Peyer's patch (tissue), 4 donors: ENCODE measurements at places on chromosomes 5 and 9. TPM values are rescaled to one million over a fixed set of nuclear protein-coding genes. Genes with fewer than 3 reads are reported as not detected.

Gene OR1Q1
- not detected for total RNA-seq

Gene PSIP1
- 71.0 TPM for total RNA-seq

Gene B4GALT1
- 58.8 TPM for total RNA-seq

Gene ADGRD2
- not detected for total RNA-seq

Gene SCGB3A2
- total RNA-seq, result not detected

Gene UBAP2
- 41.3 TPM for total RNA-seq

Gene STKLD1
- 0.94 TPM for total RNA-seq

Gene BTNL3
- total RNA-seq, result 122 TPM

GRCh38 chr9:135009794-135010585 is 77.5 kb upstream of the OLFM1 start:
- H3K27ac ChIP-seq, result no peak overlapping the region
- H3K4me3 ChIP-seq, result no peak overlapping the region
- no peaks in the 10 kb centered on the region for H3K36me3 ChIP-seq
- no peak for DNase-seq
- H3K4me1 ChIP-seq, result no peaks in the 10 kb centered on the region

DNA sequence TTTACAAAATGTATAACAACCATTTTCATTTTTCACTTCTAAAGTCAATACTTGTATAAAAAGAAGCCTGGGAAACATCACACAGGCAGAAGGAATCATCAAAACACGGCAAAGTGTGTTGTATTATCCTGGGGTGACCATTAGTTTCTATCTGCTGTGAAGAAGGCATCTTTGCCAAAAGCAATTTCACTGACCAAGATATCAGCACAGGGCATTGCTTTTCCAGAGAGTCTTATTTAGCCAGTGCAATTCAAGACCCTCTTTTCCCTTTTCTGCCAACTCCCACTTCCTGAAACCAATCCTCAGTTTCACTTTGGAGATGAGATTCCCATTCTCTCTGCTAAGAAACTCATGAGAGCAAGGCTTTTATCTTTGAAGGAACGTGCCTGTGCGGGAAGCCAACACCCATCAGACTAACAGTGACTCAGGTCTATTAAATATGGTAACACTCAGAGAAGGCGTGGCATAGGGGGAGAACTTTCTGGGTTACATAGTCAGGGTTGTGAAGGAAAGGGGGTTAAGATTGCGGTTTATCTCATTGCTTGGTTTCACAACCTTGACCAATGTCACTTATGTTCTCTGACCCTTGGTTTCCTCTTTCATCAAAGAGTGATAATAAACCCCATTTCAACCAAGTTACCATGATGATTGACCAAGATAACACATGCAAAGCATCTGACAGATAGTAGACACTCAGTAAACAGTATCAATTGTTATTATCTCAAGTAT is 666.9 kb upstream of the KLF4 start:
- H3K4me3 ChIP-seq, result no peak overlapping the region
- H3K36me3 ChIP-seq, result no peaks in the 10 kb centered on the region
- H3K27me3 ChIP-seq, result no peaks in the 10 kb centered on the region

DNA sequence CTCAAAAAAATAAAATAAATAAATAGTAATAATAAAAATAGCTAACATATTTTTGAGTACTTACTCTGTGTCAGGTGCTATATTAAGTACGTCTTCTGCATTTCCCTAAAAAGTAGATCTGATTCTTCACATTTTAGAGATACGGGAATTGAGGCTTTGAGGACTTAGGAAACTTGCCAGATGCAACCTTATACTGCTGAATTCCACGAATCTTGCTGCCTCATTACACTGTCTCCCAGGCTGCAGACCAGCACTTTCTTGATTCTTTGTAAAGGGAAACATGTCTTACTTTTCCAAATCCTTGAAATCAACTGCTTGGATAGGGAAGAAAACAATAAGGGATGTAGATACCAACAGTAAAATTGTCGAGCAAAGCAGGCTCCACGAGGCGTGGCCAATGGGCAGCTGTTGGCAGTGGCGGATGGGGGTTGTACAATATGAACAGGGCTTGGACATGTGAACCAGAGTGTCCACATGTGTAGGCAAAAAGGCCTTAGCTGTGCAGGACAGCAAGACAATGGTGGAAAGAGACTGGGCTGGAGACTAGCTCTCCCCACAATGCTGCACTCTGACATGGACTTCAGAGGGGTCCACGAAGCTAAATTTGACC is 124.3 kb upstream of the RAI14 start:
- no peak overlapping the region for H3K4me3 ChIP-seq
- DNase-seq, result no peak
- no peaks in the 10 kb centered on the region for H3K36me3 ChIP-seq
- H3K27me3 ChIP-seq, result no peaks in the 10 kb centered on the region
- no peak overlapping the region for H3K27ac ChIP-seq

GRCh38 chr9:115291841-115292240 is 173.9 kb upstream of the TNC start:
- no peaks in the 10 kb centered on the region for H3K27me3 ChIP-seq
- DNase-seq, result peak; percentile 73
- no peak overlapping the region for H3K27ac ChIP-seq

GRCh38 chr9:89804766-89805531 is 200.1 kb downstream of the GADD45G start:
- no peak for DNase-seq
- no peaks in the 10 kb centered on the region for H3K36me3 ChIP-seq
- no peaks in the 10 kb centered on the region for H3K27me3 ChIP-seq
- H3K4me3 ChIP-seq, result no peak overlapping the region
- no peaks in the 10 kb centered on the region for H3K4me1 ChIP-seq

GRCh38 chr9:72129271-72130156 is 19.7 kb upstream of the GDA start:
- peak overlapping the region; percentile 91 for H3K27ac ChIP-seq
- H3K27me3 ChIP-seq, result no peaks in the 10 kb centered on the region
- DNase-seq, result peak; percentile 70

GRCh38 chr5:34012791-34013190 is 4.9 kb upstream of the AMACR start:
- no peak for DNase-seq
- no peak overlapping the region for H3K4me3 ChIP-seq
- H3K27ac ChIP-seq, result no peak overlapping the region
- H3K4me1 ChIP-seq, result no peaks in the 10 kb centered on the region

- no peak overlapping the region for H3K27ac ChIP-seq
- H3K4me3 ChIP-seq, result no peak overlapping the region
- no peaks in the 10 kb centered on the region for H3K36me3 ChIP-seq
- H3K4me1 ChIP-seq, result no peaks in the 10 kb centered on the region
Observed at GRCh38 chr5:91541696-91542095, 158.6 kb upstream of the ARRDC3 start.

DNA sequence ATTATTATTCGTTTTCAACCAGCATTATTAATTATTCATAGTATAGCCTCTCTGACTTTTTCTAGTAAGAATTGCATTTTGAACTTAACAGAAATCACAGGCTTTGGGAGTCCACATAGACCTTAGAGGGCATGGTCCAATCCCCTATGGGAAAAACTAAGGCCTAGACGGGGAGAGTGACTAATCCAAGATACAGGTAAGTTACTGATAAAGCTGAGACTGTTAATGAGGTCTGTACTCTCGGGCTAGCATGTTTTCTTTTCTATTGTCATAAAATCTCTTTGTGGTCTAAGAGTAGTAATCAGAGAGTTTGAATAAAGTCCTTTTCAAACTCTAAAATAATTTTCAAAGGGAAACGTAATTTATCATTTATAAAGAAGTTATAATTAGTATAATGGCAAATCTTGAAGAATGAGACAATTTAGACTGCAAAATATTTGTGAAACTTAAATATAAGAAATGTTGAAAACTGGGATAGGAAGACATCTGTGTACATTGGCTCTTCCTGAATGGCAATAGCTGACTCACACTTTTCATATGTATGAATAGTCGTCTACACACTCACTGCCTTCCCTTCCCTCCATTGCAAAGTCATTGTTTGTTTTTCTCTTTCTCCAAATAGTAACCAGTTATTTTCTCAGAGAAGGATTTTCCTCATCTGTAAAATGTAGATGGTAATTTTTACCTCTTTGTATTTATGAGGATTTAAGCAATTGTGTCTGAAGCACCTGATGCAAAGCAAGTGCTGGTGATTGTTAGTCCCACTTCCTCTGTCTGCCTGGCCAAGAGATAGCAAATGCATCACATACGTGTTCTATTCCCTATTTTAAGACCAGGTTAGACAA is 207.9 kb upstream of the CD180 start:
- H3K27me3 ChIP-seq, result no peaks in the 10 kb centered on the region
- H3K4me1 ChIP-seq, result no peaks in the 10 kb centered on the region
- no peak overlapping the region for H3K27ac ChIP-seq
- no peak overlapping the region for H3K4me3 ChIP-seq
- DNase-seq, result no peak

DNA sequence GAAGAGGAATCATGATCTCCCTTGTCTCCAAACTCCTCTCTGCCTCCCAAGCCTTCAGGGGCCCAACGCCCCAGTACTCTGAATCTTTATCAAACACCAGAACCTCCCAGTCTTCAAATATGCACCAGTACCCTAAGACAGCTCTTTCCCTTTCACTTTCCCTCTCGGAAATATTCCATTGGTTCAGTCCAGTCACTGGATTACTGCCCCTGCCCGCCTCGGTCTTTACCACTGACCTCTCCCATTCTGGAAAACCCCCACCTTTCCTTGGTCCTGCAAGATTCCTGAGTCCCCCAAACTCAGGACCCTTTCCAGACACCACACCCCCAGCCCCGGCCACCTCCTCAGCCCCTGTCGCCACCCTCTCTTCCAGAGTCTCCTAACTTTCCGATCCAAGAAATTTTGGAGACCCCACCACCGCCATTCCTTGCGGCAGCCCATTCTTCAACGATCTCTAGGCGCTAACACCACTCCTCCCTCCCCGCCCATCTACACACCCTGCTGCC is 674 bp downstream of the C5orf15 start:
- DNase-seq, result no peak
- H3K27me3 ChIP-seq, result no peaks in the 10 kb centered on the region
- H3K27ac ChIP-seq, result peak overlapping the region; percentile 88
- H3K4me3 ChIP-seq, result peak overlapping the region; percentile 65
- H3K36me3 ChIP-seq, result no peaks in the 10 kb centered on the region

DNA sequence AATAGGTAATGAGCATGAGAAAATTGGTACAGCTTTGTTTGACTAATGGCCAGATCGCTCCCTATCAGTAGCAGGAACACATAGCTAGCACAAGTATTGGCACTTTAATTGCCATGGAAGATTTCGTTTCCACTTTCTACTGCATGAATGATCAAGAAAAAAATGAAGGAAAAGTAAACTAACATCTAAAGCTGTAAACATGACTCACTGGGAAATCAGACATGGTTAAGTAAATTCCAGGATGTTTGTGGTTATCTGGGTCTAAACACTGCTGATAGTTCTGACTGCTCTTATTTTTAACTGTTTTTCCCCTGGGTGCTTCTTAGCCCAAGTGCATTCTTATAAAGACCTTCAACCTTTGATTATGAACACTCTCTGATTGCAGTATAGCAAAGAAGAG is 388.9 kb downstream of the NR2F1-AS1 start:
- no peaks in the 10 kb centered on the region for H3K4me1 ChIP-seq
- no peak overlapping the region for H3K4me3 ChIP-seq
- H3K36me3 ChIP-seq, result no peaks in the 10 kb centered on the region
- H3K27me3 ChIP-seq, result no peaks in the 10 kb centered on the region
- no peak for DNase-seq

GRCh38 chr5:140358738-140359310 is 1.2 kb upstream of the SLC4A9 start:
- no peak for DNase-seq
- no peak overlapping the region for H3K4me3 ChIP-seq
- no peak overlapping the region for H3K27ac ChIP-seq
- no peaks in the 10 kb centered on the region for H3K36me3 ChIP-seq

GRCh38 chr5:14143841-14144585 is 871 bp downstream of the TRIO start:
- no peaks in the 10 kb centered on the region for H3K36me3 ChIP-seq
- H3K27ac ChIP-seq, result peak overlapping the region; percentile 97
- H3K27me3 ChIP-seq, result no peaks in the 10 kb centered on the region
- peak overlapping the region; percentile 76 for H3K4me3 ChIP-seq
- peak; percentile 72 for DNase-seq
- peaks cover 18% of the 10 kb centered on the region for H3K4me1 ChIP-seq

- H3K4me1 ChIP-seq, result peaks cover 5% of the 10 kb centered on the region
- no peaks in the 10 kb centered on the region for H3K36me3 ChIP-seq
- no peak overlapping the region for H3K4me3 ChIP-seq
- H3K27me3 ChIP-seq, result no peaks in the 10 kb centered on the region
- peak; percentile 53 for DNase-seq
- peak overlapping the region; percentile 14 for H3K27ac ChIP-seq
Observed at GRCh38 chr9:95090023-95090791, 227.3 kb downstream of the FANCC start.

DNA sequence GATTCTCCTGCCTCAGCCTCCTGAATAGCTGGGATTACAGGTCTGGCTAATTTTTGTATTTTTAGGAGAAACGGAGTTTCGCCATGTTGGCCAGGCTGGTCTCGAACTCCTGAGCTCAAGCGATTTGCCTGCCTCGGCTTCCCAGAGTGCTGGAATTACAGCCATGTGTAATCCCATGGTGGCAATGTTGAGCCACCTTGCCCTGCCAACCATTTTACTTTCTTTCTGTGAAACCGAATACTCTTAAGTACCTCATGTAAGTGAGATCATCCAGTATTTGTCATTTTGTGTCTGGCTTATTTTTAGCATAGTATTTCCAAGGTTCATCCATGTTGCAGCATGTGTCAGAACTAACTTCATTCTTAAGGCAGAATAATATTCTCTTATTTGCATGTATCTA is 8.2 kb downstream of the PRRC2B start:
- no peak for DNase-seq
- H3K36me3 ChIP-seq, result no peaks in the 10 kb centered on the region
- H3K4me3 ChIP-seq, result no peak overlapping the region
- H3K4me1 ChIP-seq, result peaks cover 92% of the 10 kb centered on the region
- H3K27me3 ChIP-seq, result no peaks in the 10 kb centered on the region

DNA sequence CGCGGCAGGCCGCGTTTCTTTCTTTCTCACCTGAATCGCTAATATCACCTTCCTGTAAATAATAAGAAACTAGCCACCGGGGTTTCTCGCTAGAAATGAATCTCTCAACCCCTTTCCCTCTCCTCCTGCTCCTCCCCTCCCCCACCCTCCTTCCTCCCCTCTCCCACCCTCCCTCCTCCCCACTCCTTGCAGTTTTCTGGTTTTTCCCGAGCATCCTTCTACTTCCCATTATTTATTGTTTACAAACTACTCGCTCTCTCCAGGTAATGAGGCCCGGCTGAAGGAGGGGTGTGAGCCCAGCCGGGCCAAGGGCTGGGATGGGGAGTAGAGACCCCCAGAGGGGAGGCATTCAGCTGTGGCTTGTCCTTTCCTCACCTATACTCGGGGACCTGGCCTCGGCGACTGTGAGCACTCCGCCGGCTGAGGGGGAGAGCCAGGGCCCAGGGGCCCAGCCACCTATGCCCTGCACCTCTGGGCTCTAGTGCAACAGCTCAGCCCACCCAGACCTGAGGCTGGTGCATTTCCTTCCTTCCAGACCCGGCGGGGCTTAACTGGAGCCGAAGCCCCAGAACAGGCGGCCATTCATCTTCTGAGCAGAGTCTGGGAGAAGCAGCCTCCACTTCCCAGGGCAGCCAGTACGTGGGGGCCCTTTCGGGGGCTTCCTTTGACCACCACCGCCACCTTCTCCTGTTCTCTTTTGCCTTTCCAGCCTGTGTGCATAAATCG is 2.1 kb upstream of the IRX4 start:
- H3K4me3 ChIP-seq, result no peak overlapping the region
- no peaks in the 10 kb centered on the region for H3K27me3 ChIP-seq
- no peak overlapping the region for H3K27ac ChIP-seq
- H3K4me1 ChIP-seq, result peaks cover 13% of the 10 kb centered on the region
- no peak for DNase-seq

GRCh38 chr5:7827610-7828009 is 23.3 kb downstream of the CFAP90 start:
- H3K36me3 ChIP-seq, result no peaks in the 10 kb centered on the region
- H3K4me3 ChIP-seq, result no peak overlapping the region
- DNase-seq, result no peak
